H9 (cell line): ENCODE measurements at places on chromosomes 16 and 17.

DNA sequence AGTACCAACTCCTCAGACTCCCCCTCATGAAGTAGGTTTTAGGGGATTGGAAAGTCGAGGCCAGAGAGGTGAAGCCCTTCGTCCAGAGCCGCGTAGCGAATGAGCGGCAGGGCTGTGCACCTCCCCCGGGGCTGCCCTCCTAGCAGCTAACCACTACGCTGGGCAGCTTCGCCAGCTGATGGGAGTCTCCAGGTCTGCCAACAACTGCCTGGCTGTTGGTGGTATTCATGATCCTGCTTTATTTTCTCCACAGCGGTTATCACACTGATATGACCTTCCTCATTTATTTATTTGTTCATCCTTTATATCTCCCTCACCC is 773 bp upstream of the NETO2 start:
- DNase-seq: no peak

- DNase-seq: no peak
Observed at GRCh38 chr17:34451313-34451712, 88.3 kb upstream of the CCL1 start.

DNA sequence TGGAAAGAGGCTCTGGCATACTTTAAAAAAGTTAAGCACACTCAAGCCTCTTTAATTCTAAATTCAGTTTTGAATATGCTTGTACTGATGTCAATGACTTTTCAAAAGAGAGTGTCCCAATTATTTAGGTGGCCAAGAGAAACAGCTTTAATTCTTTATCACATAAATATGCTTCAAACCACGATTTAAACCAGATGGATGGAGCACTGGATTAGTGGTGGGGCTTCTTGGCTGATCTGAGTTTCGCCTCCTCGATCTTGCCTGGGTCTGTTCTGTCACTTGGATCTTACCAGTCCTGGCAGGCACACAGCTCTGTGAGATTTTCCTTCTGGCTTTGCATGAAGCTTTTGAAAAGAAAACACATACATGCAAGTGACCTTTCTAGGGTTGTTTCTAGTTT is 467.8 kb downstream of the MAF start:
- DNase-seq: no peak

- no peak for DNase-seq
Observed at GRCh38 chr17:60823515-60823914, 145.9 kb downstream of the BCAS3 start.

- DNase-seq: no peak
Observed at GRCh38 chr16:64629622-64630021, 492.2 kb downstream of the CDH11 start.

- no peak for DNase-seq
Observed at GRCh38 chr16:86789621-86790051, 211.3 kb downstream of the FOXL1 start.

GRCh38 chr16:12925026-12925800 is 23.8 kb downstream of the SHISA9 start:
- DNase-seq: no peak

- DNase-seq: no peak
Observed at GRCh38 chr16:37511-37910, 15.9 kb downstream of the POLR3K start.

DNA sequence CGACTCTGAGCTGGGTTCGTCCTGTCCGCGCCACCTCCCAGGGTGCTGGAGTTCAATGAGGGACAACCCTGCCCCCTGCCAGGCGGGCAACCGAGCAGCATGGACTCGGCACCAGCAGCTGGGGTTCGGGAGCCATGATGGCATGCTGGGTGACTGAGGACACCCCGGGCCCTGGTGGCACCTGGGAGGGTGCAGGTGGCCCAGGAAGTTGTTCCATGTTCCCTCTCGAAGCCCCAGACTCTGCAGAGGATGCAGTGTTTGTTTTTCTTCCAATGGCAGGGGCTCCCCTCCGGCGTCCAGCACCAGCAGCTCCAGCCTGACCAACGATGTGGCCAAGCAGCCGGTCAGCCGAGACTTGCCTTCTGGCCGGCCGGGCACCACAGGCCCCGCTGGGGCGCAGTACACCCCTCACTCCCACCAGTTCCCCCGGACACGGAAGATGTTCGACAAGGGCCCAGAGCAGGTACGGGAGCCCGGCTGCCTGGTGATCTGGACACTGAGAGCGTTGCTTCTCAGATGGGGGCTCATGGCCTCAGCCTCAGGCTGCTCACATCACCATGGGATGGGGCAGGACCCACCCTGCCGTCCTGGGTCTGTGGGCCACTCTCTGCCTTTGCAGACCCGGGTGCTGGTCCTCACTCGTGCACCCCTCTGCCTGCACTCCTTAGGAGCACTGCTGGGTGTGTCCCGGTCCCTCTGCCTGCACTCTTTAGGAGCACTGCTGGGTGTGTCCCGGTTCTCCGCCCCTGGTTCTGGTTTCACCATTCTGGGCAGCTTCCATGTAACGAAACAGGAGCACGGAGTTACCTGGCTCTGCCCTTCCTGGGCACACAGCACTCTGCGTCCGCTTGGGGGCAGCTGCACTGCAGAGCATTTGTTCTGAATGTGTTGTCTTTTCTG is 68.2 kb upstream of the CHMP6 start:
- DNase-seq: no peak

GRCh38 chr17:8018436-8018835 is 16.0 kb downstream of the GUCY2D start:
- DNase-seq: no peak
